ENCODE measurements at places on chromosomes 1 and 21.

- no peak for DNase-seq
Observed at GRCh38 chr1:185788386-185788785, 54.2 kb downstream of the HMCN1 start.

DNA sequence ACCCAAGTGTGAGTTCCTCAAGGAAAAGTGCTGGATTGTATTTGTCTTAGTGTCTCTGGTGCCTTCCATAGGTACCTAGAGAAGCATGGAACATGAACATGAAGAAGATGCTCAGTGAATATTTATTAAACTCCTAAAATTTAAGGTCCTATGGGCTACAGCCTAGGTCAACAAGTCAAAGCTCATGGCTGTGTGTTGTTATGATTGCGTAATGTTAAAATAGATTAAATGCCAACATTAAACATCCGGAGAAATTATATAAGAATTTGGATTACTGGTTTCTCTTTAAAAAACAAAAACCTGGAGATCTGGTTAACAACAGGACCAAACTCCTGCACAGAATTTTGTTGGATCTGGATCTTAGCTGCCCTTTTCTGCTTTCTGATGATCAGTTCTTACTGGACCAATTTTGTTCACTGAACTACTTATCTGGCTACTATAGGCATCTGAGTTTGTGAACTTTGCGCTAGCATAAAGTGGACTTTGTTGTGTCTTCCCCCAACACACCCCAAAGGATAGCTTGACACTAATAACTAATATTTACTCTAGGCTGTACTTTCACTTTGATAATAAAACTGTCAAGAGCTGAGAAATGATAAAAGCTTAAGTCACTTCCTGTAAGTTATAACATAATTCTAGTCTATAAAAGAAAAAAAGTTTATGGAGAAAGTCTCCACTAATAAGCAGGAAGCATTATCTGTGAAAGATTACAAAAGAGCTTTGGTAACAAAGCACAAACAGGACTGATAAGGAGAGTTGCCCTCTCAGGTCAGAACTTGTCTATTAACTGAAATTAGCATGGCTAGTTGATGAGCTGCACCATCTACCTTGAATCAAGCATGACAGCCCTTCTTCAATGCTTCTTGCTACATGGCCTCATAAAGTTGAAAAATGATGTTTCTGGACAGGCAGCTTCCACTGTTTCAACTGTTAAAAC, 20.7 kb downstream of the F5 start:
- peak; percentile 46 for DNase-seq

GRCh38 chr1:84433258-84434080, 35.2 kb downstream of the DNASE2B start:
- DNase-seq = peak; percentile 76

DNA sequence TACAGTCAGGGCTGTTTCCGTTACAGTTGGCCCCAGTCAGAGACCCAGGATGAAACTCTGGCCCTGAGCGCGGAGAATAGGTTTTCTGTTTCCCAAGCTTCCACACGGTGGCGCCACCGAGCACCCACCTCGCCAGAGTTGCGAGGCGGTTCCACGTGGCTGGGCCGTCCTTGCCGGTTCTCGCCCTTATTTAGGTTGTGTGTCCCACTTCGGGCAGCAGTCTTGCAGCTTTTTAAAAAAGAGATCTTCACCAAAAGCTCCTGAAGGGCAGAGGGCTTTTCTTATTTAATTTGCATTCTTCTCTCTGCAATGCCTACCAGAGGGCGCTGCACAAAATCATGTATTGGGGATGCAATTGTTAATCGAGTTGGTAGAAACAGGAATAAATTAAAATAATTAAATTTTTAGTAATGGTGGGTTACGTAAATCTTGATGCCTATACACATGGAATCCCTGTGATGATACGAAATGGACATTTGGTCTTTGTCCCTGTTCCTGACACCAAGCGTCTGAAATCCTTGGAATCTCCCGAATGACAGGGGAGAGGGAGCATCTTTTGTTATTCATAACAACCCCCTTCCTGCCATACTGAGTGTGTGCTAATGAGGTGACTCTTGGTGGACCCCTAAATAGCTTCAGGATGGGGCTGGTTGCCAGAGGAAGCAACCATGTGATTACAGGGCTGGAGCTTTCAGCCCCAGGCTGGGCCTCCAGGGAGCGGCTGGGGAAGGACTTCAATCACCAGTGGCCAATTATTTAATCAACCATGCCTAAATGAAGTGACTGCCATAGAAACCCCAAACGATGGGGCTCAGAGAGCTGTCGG, 5.6 kb upstream of the S100A7 start:
- peak; percentile 46 for DNase-seq

DNA sequence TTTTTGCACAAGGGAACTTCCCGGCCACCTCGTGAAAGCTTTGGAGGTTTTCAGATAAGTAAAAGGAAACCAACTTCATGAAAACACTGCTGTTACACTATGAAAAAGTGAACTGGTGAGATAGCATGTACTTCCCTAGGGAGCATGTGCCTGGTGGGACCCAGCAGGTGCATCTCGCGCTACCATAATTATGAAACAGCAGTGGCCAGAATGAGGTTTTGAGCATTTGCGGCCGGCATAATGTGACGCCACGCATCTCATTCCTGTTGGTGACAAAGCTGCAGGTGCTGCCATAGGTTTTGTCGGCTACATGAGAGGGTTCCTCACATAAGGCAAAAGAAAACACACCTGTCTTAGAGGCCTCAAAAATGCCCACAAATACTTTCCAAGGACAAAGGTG, 1.7 kb downstream of the KRTAP10-3 start:
- DNase-seq = no peak

GRCh38 chr1:10665930-10666850, 130.3 kb downstream of the CASZ1 start:
- DNase-seq = peak; percentile 13

- peak; percentile 14 for DNase-seq
Observed at GRCh38 chr1:76494807-76495206, 372.5 kb upstream of the ST6GALNAC5 start.

GRCh38 chr1:245278846-245279245, 124.1 kb downstream of the KIF26B start:
- no peak for DNase-seq

DNA sequence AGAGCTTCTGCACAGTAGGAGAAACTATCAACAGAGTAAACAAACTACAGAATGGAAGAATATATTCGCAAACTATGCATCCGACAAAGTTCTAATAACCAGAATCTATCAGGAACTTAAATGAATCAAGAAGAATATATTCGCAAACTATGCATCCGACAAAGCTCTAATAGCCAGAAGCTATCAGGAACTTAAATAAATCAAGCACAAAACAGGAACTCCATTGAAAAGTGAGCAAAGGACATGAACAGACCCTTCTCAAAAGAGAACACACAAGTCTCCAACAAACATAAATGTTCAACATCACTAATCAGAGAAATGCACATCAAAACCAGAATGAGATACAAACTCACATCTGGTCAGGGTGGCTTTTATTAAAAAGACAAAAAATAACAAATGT, 126.9 kb downstream of the VAV3 start:
- DNase-seq = no peak

GRCh38 chr1:37325509-37326437, 148.6 kb upstream of the ZC3H12A start:
- no peak for DNase-seq

GRCh38 chr1:238241607-238242006, 350.9 kb upstream of the ZP4 start:
- DNase-seq = no peak

DNA sequence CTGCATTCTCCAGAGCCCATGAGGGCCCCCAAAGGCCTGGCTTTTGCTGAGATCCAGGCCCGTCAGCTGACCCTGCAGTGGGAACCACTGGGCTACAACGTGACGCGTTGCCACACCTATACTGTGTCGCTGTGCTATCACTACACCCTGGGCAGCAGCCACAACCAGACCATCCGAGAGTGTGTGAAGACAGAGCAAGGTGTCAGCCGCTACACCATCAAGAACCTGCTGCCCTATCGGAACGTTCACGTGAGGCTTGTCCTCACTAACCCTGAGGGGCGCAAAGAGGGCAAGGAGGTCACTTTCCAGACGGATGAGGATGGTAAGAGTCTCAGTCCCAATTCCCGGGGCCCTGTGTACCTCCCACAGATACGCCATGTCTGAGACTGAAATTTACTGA, 39.1 kb downstream of the PTPRU start:
- no peak for DNase-seq

- no peak for DNase-seq
Observed at GRCh38 chr1:110708974-110709440, 34.3 kb upstream of the KCNA3 start.

DNA sequence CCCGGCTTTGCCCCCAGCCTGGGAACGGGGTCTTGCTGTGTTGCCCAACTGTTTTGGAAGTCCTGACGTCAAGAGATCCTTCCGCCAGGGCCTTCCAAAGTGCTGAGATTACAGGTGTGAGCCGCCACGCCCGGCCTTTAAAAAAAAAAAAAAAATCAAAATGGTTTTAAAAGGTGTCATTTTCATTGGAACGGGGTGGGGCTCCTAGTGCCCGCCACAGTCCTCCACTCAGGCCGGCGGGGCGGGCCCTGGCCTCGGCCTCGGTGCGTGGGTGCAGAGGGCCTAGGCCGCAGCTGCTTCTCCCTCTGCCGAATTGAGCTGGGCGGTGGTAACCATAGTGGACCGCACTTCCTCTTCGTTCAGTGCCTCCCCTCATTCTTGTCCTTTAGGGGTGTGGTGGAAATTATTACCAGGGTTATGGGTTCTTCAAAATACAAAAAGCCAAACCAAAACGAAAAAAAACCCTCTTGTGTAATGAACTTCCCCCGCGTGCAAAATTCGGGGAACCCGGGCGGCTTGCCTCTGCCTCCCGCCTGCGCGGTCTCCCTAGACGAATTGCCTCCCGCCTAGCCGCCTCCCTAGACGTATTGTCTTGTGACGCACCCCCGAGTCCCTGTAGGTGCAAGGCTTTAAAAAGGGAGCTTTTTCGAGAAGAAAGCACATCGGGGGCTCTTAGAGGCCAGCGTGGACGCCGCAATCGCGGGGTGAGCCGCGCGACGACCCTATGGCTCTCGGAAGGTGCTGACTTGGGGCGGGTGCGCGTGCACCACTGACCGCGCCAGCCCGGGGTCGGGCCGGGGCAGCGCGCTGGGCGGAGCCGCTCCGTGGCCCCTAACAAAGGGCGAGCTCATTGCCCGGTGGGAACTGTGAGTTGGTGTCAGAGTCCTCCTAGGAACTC, 10.5 kb upstream of the SPEN start:
- no peak for DNase-seq

DNA sequence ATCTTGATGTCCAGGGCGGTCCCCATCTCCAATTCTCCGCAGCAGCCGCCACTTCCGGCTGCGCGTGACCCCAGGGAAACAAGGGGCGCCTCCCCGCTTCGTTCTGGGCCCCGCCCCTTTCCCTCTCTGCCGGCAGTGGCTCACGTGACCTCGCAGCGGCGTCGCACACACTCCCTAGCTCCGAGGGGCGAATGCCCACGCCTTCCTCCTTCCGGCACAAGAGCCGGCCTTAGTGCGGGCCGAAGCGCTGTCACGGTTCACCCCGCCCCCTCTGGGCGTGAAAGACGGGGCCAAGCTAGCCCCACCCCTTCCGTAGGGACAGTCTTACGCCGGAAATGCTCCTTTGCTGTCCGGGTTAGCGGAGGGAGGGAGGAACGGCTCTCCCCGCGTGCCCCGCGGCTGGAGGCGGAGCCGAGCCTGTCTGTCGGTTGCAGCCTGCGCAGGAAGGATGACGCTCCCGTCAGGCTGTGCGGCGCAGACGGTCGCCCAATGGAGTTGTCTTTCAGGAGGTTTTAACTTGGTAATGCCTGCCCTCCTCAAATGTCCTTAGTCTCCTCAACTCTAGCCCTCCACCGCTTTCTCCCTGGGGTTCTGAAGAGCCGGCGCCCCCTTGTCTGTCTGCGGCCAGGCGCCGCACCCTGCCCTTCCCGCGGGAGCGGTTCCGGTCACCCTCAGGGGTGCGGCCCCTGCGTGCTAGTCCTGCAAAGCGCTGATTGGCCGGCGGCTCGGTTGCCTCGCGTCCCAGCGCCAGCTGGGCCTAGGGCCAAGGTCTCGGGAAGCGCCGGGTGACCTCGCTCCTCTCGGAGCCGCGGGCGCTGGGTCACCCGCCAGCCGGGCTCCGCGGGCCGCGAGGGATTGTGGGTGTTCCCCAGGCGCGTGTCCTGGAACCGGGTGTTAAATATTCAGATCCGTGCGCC, at the start of gene VPS26C:
Gene VPS26C, minus strand, starts transcription at position 66 of the 917 bp plus-strand sequence. Its CDS starts 40 bp downstream, at position 26.
- DNase-seq = peak; percentile 100

DNA sequence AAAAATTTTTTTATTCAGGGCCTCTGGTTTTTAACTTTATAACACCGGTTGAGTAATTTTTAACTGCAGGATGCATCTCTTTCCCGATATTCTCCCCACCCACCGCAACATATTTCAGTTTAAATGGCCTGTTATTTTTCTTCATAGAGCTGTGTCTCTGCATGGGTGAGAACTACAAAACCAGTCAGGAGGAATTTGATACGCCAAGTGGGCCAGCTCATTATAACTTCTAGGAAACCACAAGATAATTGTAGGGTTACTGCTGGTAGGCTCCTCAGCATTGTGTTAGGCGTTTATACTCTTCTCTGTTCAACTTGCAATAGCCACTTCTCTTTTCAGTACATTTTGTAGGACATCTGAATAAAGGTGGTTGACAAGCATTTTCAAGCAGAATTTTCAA, 169.7 kb downstream of the PBX1 start:
- no peak for DNase-seq

DNA sequence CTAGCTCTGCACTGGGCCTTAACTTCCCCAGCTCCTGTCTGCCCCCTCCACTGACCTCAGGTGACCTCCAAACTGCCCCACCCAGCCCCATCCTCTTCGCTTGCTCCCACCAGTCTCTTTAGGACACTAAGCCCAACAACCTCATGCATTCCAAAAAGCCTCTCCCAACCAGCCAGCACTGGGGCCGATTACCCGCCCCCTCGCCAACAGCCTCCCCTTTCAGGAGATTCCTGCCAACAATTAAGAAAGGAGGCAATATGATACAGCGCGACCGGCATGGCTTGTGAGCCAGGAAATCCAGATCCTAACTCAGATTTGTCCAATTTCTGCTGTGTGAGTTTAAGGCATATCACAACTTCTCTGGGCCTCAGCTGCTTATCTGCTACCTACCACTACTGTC, 14.7 kb downstream of the KANK4 start:
- no peak for DNase-seq

DNA sequence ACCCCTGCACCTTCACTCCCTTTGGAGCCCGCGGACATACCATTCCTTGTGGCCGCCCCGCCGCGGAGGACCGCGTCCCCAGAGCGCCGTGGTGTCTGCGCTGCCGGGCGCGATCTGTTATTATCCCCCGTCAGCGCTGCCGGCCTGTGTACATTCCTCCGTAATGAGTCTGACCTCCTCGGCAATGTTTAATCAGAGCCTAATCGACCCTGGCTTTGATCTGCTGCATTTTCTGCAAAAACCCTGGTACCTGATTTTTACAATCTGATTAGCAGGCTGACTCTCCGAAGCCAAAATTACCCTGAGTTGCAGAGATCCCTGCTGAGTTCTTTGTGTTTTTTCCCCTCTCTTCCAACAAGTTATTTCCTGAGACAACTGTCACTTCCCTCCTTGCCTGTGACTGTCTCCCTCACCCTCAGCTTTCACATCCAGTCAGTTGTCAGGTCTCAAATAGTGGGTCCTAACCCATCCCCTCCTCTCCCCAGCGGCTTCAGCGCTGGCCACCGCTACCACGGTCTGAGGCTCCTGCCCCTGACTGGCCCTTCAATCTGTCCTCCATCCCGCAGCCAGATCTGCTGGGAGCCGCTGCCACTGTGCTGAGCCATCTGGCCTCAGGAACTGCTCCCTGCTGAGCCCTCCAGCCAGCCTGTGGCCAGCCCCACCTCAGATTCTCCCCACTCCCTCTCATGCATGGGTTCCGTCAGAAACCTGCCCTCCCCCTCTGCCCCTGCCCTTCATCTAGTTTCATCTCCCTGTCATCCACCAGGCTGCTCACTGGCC, 53.5 kb downstream of the GLIS1 start:
- peak; percentile 42 for DNase-seq
